ENCODE measurements at places on chromosomes 6 and 20.

GRCh38 chr6:154622618-154623336, 110.4 kb upstream of the SCAF8 start:
- no peak for DNase-seq

DNA sequence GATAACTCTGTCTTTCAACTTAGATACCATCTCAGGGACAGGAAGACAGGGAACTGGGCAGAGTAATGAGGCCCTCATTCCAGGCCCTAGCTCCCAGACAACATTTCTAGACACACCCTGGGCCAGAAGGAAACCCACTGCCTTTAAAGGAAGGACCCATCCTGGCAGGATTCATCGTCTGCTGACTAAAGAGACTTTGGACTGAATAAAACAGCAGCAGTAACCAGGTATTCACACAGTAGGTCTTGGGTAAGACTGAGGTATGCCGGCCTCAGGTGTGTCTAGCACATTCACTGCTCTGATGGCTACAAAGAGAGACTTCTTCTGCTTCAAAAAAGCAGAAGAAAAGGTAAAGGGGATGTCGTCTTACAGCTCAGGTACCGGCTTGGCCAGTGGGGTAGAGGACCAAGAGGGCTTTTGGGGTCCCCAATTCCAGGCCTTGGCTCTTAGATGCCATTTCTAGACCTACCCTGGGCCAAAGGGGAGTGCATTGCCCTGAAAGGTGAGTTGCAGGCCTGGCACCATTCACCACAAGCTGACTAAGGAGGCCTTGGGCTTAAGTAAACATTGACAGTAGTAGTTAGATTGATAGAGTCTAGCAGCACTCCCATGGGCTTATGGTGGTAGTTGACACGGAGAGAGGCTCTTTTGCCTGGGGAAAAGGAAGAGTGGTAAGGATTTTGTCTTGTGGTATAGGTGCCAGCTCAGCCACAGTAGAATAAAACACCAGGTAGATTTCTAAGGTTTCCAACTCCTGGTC, 13.4 kb downstream of the SNX14 start:
- DNase-seq: no peak

GRCh38 chr6:111478749-111479148, 4.3 kb downstream of the REV3L start:
- no peak for DNase-seq

DNA sequence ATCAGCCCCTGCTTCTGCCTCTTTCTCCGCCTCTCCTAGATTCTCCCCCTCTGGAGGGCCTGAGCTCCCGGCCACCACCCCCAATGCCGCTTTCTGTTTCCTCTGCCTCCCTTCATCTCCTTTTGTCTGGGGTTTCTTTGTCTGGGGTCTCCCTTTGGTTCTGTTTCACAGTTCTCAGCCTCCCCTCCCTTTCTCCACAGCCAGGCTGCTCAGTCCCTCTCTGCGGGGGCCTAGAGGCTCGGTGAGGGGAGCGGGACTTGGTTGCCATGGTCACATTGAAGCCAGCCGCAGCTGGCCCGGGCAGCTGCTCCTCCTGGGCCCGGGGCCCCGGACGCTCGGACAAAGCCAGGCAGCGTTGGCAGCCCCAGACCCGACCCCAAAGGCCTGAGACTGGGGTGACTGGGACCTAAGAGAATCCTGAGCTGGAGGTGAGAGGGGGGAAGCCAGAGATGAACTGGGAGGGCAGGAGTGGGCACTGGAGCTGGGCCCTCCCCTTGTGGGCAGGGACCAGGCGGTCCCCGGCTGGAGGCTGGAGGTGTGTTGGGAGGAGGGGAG, 3.5 kb upstream of the DDR1 start:
- no peak for DNase-seq

GRCh38 chr6:145954985-145955384, 9.2 kb downstream of the SHPRH start:
- no peak for DNase-seq

GRCh38 chr20:21159658-21160380, 33.9 kb downstream of the KIZ start:
- no peak for DNase-seq

GRCh38 chr6:166308033-166308768, at the start of gene PRR18:
Gene PRR18, minus strand, starts transcription at chr6:166308392. Its CDS starts 250 bp downstream, at chr6:166308142.
- no peak for DNase-seq

- DNase-seq: no peak
Observed at GRCh38 chr6:111423055-111423633, 59.9 kb downstream of the REV3L start.

- DNase-seq: no peak
Observed at GRCh38 chr6:105988812-105989577, 97.1 kb upstream of the PRDM1 start.

DNA sequence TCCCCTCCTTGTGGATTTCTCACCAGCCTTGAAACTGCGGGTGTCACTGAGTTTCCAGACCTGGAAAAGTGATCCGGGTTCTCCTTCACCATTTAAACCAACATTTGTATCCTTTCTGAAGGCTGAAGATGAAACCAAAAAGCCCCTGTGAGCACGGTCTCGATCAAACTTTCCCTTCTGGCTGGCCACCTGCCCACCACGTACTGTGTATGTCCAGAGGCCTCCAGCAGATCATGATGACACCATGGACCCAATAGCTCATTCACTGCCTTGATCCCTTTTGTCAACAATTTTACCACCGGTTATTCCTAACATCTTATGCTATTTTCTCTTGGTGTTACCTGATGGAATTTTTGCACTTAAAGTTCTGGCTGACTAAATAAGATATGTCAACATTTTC, 15.6 kb downstream of the ULBP1 start:
- DNase-seq: no peak

DNA sequence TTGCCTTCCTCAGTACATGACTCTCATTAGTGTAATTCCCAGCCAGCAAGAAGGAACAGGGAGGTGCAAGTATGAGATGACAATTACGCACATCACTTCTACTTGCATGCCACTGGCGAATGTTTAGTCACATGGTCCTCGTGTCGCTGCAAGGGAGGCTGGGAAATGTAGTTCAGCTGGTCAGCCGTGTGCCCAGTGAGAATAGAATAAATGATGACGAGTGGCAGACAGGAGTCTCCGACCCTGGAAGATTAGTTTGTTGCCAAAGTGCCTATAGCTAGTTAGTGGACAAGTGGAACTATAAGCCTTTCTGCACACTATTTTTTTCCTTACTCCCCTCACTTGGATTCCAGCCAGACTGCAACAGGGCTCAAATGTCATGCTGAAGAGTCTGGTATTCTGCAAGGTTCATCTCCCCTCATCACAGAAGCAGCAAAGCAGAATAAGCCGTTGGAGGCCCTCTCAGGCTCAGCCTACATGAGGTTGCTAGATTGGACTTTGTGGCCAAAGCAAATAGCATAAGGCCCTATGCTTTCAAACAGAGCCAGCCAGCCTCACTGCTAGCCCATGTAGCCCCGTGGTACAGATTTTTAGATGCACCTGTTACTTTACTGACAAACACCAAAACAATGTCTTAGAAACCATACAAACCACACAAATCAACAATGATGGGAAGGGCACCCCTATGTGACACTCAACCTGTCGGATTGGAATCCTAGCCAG, 9.7 kb downstream of the LINC00237 start:
- DNase-seq: no peak

GRCh38 chr20:40892642-40893041, 136.0 kb upstream of the TOP1 start:
- DNase-seq: no peak

DNA sequence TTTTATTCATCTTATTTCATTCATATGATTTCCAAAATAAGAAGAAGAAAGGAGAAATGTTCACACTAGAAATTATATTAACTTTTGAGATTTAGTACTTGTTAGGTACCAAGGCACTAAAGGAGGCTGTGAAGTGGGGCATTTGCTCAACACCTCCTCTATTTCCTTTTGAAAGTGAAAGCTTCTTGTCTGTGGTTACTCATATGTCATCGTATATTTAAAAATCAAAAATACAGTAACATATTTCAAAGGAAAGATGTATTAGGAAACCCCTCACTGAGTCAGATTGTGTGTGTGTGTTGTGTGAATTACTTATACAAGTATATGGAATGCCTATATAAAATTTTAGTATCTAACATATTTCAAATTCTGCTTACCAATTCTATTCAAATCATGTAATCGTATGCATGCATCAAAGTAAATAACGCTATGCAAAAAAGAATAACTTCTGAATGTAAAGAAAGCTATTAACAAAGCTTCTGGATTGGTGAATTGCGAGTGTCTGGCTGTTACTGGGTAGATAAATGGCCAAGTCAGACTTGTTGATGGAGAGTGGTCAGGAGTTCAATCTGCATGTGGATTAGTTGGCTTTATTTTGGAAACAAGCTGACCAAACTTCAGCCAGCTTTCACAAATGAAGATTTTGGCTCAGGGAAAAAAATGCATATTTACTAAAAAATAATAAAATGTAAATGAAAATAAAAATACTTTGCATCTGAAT, 70.9 kb downstream of the PACRG start:
- no peak for DNase-seq

- DNase-seq: no peak
Observed at GRCh38 chr6:11682561-11682975, 96.0 kb downstream of the ADTRP start.

DNA sequence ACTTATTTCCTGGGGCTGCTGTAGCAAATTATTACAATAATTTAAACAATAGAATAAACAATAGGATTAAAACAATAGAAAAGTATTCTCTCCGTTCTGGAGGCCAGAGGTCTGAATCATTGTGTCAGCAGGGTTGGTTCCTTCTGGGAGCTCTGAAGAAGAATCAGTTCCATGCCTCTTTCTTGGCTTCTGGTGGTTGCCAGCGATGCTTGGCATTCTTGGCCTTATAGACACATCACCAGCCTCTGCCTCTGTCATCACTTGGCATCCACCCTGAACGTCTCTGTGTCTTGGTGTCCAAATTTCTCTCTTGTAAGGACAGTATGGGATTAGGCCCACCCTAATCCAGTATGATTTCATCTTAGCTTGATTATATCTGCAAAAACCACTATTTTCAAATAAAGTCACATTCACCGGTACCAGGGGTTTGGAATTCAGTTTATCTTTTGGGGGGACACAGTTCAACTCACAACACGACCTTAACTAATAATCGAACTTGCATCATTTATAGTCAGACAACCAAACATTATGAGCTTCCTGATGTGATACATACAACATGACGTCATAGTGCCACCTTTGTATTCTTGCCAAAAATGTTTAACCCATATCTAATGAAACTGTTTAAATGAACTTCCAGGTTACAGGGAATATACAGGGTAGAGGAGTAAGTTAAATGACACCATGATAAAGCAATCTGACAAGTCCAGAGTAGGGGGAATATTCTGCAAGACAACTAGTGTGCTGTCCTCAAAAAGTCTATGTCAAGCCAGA, 84.7 kb upstream of the RNF24 start:
- DNase-seq: no peak

DNA sequence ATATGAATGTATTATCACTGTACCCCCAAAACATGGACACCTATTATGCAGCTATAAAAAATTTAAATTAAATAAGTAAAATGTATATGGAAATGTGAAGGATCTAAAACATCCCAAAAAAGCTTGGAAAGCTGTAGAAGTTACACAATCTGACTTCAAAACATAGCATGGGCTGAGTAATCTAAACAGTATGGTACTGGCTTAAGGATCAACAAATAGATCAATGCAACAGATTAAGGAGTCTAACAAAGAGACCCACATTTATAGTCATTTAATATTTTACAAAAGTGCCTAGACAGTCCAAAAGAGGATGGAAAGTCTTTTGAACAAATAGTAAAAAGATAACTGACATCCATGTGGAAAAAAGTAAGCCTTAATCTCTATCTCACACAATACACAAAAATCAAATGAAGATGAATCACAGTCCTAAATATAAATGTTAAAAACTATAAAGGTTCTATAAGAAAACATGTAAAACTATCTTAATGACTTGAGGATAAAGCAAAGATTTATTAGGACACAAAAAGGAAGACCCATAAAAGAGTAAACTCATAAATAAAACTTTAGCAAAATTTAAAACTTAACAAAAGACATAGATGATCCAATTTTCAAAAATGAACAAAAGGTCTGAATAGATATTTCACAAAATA, 46.8 kb downstream of the RANBP9 start:
- no peak for DNase-seq

DNA sequence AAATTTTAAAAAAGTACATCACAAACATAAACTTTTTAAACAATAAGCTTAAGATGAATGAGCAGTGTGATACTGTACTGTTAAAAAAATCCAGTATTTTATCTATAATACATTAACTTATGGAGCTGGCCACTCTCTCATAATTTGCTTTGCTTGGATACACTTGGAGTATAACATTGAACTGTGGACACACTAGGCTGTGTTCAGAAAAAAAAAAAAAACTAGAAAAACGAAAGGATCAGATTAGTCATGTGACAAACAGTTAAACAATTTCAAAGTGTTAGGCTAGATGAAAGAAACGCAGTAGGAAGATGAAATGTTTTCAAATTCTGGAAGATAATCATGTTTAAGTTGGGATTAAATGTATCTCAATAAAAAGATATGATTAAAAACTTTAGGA, 220.0 kb downstream of the GRIK2 start:
- no peak for DNase-seq

- DNase-seq: no peak
Observed at GRCh38 chr20:49270177-49270576, 7.7 kb downstream of the ZNFX1 start.

GRCh38 chr20:2521369-2522305, 12.9 kb upstream of the ZNF343 start:
- no peak for DNase-seq

GRCh38 chr20:8876366-8876765, 192.5 kb upstream of the PLCB4 start:
- no peak for DNase-seq

- DNase-seq: no peak
Observed at GRCh38 chr6:47145212-47145611, 103.1 kb upstream of the ADGRF1 start.

GRCh38 chr6:40743690-40744446, 156.7 kb upstream of the LRFN2 start:
- no peak for DNase-seq

GRCh38 chr6:168837254-168838036, 396.5 kb downstream of the SMOC2 start:
- no peak for DNase-seq

DNA sequence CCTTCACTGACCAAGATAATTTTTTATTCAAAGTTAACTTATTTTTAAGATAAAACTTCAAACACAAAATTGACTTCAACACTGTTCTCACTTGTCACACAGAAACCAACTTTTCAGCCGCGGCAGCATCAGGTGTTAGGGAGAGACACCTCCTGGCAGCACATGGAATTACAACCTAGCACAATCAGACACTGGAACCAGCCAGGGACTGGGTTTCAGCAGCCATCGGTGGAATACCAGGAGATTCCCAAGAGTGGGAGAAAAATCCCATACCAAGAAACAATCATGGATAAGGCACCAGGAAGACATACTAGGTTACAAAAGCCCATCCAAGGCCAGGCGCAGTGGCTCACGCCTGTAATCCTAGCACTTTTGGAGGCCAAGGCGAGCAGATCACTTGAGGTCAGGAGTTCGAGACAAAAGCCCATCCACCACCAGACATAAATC, 70.0 kb downstream of the SNX5 start:
- DNase-seq: peak; percentile 84

DNA sequence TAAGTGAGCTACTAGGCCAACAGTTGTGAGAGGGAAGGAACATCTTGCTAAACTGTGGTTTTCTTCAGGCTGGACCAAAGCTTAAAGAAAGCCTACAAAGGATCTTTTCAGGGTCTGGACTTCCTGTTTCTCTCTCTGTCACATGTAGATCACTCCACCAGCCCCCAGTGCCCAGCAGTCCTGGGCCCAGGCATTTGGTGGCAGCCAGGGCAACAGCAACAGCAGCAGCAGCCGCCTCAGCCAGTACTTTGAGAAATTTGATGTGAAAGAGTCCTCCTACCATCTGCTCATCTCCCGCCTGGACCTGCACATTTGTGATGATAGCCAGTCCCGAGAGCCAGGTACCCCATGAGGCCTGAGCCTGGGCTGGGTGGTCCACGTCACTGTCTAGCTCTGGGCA, 44.1 kb downstream of the BLTP3A start:
- DNase-seq: peak; percentile 6
